Thymus (tissue), 14 donors: ENCODE measurements at places on chromosomes 7 and 10. TPM values are rescaled to one million over a fixed set of nuclear protein-coding genes. Genes with fewer than 3 reads are reported as not detected.
A peak's percentile ranks its signal among the peaks of the same experiment; 100 is the strongest.

DNA sequence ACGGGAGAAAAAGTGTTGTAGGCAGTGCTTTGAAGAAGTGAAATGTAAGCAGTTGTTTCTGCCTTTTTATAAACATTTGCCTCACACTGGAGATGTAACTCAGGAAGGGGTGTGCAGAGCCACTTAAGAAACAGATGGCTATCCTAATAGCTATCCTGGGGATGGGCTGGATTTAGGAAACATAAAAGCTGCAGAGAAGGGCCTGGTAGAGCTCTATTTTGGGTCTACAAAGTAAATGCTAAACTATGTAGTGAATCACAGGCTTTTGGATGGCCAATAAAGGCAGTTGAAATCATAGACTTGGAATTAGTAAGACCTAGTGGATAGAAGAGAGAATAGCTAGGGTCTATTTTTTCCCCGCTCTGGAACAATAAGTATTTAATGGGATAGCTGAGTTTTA lies 79.9 kb upstream of the AGR3 start:
- DNase-seq: no peak

LRIT1 gene
- total RNA-seq: not detected

C10orf71 gene
- total RNA-seq: 0.05 TPM

- DNase-seq: peak; percentile 29
Observed at GRCh38 chr10:23994459-23995046, 214.4 kb upstream of the KIAA1217 start.

GRCh38 chr7:1358376-1359050 lies 100.8 kb downstream of the MICALL2 start:
- DNase-seq: no peak

DNA sequence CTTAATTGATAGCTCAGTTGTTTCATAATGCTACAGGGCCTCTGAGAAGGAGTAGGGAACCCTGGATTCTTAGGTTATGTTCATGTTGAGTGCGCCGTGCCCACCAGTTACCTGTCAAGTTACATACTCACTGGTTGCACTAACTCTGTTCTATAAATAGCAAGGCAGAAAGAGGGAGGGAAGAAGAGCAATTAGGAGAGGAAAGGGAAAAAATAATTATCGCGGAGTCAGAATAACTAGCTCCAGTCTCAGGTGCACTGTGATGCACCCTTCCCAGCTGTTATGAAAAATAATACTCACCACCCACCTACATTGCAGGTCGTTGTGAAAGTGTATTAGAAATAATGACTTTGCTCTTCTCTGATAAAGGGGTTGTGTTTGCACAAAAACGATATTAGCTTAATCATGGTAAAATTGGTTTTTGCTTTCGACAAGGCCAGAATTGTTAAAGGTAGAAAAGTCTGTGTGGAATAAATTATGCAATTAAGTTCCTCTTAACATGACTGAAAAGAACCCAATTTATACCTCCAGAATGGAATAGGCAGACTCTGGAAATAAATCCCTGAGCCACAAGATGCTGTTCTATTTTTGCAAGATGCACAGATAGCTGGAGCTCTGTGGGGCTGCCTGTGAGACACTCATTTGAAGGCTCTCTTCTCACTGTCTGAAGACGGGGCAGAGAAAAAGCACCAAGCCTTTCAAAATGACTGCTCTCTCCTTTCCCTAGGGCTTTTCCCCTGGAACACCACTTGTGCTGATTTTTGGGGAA lies 137.6 kb upstream of the PITRM1 start:
- no peak for DNase-seq

DNA sequence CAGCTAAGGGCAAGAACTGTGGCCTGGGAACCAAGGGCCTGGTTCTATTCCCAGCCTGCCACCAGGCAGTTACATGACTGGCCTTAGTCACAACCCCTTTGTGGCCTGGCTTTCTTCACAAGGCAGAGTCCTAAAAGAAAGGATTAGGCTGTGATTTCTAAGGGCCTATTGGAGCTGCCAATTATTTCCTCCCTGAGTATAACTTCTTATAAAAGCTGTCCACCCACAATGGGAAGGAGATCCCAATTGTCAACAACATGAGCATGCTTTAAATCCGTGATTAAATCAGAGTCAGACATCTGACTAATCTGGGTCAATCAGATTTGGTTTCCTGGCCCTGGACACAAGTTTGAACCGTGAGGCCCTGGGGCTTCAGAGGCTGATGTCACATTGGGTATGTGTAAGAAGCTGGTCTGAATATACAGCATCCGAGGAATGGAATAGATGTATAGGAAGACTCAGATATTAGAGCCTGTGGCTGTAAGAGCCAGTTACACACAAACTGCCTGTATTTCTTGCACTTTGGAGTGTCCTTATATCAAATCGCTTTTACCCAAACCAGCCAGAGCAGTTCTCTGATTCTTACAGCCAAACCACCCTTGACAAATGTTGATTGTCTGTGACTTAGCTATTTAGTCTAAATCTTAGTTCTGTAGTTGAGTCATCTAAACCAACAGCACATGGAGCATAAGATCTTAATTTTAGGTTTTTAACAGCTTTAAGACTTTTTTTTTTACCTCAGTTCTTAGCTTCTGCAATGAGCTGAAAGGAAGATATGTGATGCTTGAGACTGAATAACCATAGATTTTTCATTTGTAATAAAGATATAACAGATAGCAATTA lies 61.3 kb downstream of the ABCB4 start:
- DNase-seq: no peak

GRCh38 chr10:59126991-59127390 lies 49.5 kb upstream of the PHYHIPL start:
- DNase-seq: no peak

DNA sequence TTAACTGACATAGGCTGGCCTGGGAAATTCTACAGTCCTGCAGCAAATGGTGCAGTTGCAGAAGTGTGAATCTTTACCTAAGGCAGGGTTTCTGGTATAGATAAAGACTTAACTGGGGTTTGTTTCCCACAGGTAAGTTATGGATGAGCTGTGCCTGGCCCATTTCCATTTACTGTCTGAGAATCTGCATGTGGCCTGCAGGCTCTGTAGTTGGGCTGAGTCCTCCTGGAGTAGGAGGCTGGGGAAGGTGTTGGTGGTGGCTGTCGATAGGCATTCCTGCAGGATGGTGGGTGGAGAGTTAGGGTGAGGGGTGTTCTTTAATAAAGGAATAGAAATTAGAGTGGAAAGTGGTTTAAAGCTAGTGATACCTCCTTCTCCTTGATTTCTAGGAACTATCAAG lies 193.5 kb downstream of the AUTS2 start:
- no peak for DNase-seq

NEUROG3 gene
- total RNA-seq: not detected

DNA sequence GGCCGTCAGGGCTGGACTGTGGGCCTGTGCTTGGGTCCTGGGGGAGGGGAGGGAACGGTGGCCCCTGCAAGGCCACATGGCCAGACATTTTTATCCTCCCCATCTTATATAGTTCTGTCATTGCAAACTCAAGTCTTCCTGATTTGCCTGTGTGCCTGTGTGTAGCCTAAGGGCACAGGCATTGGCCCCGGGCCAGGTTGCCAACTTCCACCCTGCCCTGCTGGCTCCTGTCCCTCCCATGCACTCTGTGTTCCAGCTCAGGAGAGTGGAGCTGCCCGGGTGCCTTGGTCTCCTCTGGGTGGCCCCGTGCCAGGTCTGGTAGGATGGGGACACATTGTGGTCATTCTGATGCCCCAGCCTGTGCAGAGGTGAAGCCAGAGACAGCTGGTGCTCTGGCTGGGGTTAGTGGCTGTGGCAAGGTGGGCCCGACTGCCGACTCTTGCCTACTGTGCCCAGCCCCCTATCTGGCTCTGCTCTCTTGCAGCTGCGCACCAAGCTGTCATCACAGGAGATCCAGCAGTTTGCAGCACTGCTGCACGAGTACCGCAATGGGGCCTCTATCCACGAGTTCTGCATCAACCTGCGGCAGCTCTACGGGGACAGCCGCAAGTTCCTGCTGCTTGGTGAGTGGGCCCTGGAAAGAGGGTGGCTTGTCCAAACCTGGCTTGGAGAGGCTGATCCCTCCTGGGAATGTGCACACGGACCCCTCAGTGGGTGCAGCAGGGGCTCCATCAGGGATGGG lies 14.8 kb downstream of the NACAD start:
- DNase-seq: no peak

DNA sequence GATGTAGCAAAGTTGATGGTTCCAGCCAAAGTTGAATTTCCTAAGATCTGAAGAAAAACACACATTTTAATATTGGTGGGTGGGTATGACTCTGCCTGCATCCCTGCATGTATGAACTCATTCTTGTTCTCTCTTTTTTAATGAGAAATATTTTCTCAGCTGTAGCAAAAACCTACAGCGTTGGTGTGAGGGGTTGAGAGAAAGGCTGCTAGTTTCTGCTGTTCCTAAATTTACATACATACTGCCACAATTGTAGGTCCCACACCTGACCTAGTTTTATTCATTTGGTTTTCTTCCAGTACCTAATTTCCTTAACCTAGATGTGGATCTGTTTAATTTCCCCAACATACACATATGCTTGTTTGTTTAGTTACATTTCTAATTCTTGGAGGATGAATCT lies 4.6 kb downstream of the AGFG2 start:
- DNase-seq: no peak

DNA sequence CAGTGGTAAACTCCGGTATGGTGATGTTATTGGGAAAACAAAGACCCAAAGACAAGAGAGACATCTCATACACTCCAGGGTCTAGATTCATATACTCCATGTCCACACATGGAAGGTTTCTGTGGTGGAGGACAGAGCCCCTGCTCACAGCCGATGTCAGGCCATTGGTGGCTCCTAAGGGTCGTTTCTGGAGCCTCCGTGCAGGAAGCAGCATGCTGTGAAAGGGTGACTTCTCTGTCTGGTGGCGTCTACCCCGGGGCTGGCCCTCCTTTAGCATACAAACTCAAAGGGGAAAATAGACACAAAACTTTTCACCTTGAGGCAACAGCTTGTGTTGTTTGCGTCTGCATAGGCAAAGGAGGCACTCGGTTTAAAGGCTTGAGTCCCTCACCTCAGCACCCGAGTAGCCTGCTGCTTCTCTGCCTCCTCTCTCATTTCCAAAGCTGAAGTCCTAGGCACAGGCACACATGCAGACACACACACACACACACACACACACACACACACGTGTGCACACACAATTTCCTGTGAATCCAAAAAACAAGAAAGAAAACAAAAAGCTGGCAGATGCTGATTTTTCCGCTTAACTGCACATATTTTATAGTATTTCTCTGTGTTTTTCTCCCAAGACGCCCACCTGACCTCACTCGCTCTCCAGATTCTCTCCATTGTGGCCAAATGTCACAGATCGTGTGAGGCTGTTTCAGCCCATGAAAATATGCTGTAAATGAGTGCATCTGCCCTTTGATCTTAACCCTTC lies 601.4 kb upstream of the MGMT start:
- no peak for DNase-seq

- no peak for DNase-seq
Observed at GRCh38 chr10:110437351-110437605, 60.4 kb upstream of the DUSP5 start.

GRCh38 chr10:90936276-90936659 lies 15.4 kb upstream of the ANKRD1 start:
- no peak for DNase-seq

GRCh38 chr10:27743877-27744801 lies 1.5 kb downstream of the MKX start:
- DNase-seq: no peak

GRCh38 chr10:47027784-47028260 lies 116.6 kb downstream of the PTPN20 start:
- DNase-seq: no peak

- DNase-seq: no peak
Observed at GRCh38 chr10:49114718-49115014, 656 bp downstream of the VSTM4 start.
